SJCRH30 (cell line): ENCODE measurements at places on chromosomes 7 and 10. TPM values are rescaled to one million over a fixed set of nuclear protein-coding genes. Genes with fewer than 3 reads are reported as not detected.

DNA sequence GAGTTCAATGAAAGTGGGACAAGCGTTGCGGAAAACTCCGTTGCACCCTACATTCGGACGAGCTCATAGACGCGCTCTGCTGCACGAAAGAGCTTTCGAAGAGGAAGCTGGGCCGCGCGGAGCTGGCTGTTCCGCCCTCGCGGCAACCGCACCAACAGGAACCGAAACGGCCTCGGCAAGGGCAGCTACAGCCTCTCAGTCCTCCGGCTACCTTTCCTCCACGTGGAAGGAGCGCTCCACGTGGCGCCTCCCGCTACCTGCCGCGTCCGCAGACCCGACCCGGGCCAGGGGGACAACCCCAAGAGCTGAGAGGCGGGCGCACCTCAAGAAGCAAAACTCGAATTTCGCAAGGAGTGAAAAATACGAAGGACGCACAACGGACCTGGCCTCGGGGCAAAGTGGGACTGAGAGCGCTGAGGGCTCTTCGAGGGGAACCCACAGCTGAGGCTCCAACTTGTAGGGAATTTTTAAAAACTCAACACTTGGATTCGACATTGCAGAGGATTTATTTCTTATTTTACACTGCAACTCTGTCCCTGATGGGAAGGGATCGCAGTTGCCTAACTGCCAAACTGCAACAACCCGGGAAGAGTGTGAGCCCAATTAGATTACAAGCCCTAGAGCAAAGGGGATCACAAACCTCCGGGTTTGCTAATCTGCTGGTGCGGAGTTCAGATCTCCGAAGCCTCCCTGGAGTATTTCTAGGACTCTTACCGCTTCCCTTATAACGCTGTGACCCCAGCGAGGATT is 1.4 kb downstream of the HPSE2 start:
- peaks cover 10% of the 10 kb centered on the region; the same call in 1 of the 2 replicates for H3K27me3 ChIP-seq
- no peak overlapping the region for H3K27ac ChIP-seq
- no peaks in the 10 kb centered on the region for H3K4me1 ChIP-seq
- DNase-seq, result no peak
- H3K4me3 ChIP-seq, result no peak overlapping the region

- no peaks in the 10 kb centered on the region for H3K4me1 ChIP-seq
- no peaks in the 10 kb centered on the region for H3K27me3 ChIP-seq
- no peak for DNase-seq
- H3K27ac ChIP-seq, result no peak overlapping the region
- no peak overlapping the region for H3K4me3 ChIP-seq
These were observed 247.4 kb upstream of the PODXL start for GRCh38 chr7:131803816-131804215.

GRCh38 chr10:35435824-35436223 is 99.5 kb downstream of the CCNY start:
- H3K4me1 ChIP-seq, result peaks cover 16% of the 10 kb centered on the region
- no peaks in the 10 kb centered on the region for H3K36me3 ChIP-seq
- H3K27me3 ChIP-seq, result no peaks in the 10 kb centered on the region

DNA sequence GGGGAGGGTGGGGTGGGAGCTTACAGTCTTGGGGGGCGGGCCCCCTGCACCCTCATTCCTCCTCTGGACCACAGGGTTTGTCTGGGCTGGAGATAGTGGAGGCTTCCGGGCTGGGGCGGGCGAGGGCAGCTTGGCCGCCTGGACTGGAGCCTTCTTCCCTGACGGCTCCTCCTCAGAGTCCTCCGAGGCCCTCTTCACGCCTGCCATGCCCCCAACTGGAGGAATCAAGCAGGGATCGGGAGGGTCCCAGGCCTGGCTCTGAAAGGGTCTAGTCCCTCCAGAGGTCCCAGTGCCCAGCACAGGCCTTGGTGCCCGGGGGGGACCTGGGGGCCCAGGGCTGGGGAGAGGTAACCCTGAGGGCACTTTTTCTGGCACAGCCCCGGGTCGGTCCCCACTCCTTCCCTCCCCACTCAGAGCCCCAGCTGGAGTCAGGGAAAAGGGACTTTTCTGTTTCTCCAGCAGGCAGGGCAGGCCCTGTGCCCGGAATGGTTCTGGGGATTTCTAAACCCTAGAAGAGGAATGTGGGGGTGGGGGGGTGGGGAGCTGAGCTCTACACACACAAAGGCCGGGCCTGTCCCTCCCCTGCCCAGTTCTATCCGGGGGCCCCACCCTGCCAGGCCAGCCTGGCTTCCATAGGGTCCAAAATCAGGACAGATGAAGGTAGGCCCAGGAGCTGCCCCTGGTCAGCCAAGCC is 11.6 kb downstream of the MICALL2 start:
- H3K4me3 ChIP-seq, result no peak overlapping the region
- no peaks in the 10 kb centered on the region for H3K36me3 ChIP-seq
- no peaks in the 10 kb centered on the region for H3K4me1 ChIP-seq
- no peaks in the 10 kb centered on the region for H3K27me3 ChIP-seq

- peaks cover 12% of the 10 kb centered on the region for H3K4me1 ChIP-seq
- H3K27me3 ChIP-seq, result no peaks in the 10 kb centered on the region
- H3K27ac ChIP-seq, result peak overlapping the region; percentile 42; the same call in 1 of the 2 replicates
- H3K36me3 ChIP-seq, result no peaks in the 10 kb centered on the region
- no peak overlapping the region for H3K4me3 ChIP-seq
These were observed 66.5 kb downstream of the CTNNA3 start for GRCh38 chr10:67629461-67629971.

GRCh38 chr10:92742331-92743228 is 52.8 kb downstream of the HHEX start:
- H3K4me3 ChIP-seq, result no peak overlapping the region
- H3K4me1 ChIP-seq, result no peaks in the 10 kb centered on the region
- no peak for DNase-seq
- H3K36me3 ChIP-seq, result no peaks in the 10 kb centered on the region

DNA sequence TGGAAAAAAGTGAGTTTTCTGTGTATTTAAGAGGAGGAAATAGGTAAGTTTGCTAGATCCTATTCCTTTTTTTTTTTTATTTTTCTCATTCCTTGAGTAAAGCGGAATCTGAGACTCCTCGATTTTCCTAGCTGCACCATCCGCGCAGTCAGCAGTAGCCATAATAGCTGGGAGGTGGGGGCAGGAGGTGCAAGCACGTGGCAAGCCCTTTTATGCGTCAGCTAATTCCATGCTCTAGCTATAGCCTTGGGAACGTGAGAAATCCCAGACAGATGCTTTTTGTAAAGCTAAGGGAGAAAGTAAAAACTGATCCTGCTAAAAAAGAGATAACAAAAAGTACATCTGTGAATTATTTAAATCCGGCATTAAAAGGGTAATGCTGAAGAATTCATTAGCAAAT is 33.2 kb upstream of the TPK1 start:
- no peaks in the 10 kb centered on the region for H3K36me3 ChIP-seq
- H3K4me1 ChIP-seq, result no peaks in the 10 kb centered on the region
- H3K4me3 ChIP-seq, result no peak overlapping the region
- DNase-seq, result no peak

- no peaks in the 10 kb centered on the region for H3K27me3 ChIP-seq
- no peak overlapping the region for H3K4me3 ChIP-seq
- no peak overlapping the region for H3K27ac ChIP-seq
- H3K4me1 ChIP-seq, result no peaks in the 10 kb centered on the region
These were observed 12.7 kb downstream of the DHTKD1 start for GRCh38 chr10:12081470-12081869.

DNA sequence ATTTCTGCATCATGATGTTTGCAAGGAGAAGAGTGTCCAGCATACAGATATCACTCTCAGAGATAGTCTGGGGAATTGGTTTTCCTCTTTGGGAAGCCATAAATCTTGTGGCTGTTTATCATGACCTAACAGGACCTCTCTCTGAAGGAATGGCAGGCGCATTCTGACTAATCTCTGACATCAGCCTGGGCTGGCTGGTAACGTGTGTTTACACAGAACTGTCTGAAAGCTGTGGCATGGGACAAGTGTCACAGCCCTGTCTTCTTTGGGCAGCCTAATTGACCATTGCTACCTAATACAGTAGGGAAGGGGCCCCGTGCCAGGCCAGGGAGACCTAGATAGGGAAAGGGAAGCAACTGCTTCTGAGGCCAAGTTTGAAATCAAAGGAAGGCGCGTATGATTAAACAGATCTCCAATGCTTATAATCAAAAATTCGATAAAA is 73.9 kb upstream of the CABCOCO1 start:
- H3K36me3 ChIP-seq, result no peaks in the 10 kb centered on the region
- no peak overlapping the region for H3K27ac ChIP-seq
- no peaks in the 10 kb centered on the region for H3K27me3 ChIP-seq

DNA sequence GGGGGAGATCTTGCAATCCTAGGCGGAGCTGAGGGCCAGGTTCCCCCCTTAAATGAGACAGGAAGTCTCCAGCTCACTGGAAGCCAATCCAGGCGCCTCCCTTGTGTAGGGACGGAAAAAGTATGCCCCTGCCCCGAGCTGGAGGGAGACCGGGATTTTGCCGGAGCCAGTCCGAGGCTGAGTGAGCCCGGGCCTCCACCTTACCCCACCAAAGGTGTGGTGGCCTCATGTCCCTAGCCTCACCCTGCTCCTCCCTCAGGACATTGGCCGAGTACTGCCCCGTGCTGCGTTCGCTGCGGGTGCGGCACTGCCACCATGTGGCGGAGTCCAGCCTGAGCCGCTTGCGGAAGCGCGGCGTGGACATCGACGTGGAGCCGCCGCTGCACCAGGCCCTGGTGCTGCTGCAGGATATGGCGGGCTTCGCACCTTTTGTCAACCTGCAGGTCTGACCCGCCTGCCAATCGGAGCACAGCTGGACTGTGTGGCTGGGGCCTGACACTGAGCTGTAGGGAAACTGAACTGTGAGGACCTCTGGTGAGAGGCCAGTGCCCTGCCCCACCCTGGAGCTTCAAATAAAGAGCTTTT is 2.0 kb downstream of the FBXL15 start:
- no peak overlapping the region for H3K4me3 ChIP-seq
- no peaks in the 10 kb centered on the region for H3K27me3 ChIP-seq
- no peaks in the 10 kb centered on the region for H3K36me3 ChIP-seq
- H3K4me1 ChIP-seq, result no peaks in the 10 kb centered on the region; the same call in 1 of the 2 replicates
- H3K27ac ChIP-seq, result no peak overlapping the region

- DNase-seq, result no peak
- no peaks in the 10 kb centered on the region for H3K27me3 ChIP-seq
- H3K27ac ChIP-seq, result no peak overlapping the region
- H3K36me3 ChIP-seq, result no peaks in the 10 kb centered on the region
These were observed 233.6 kb upstream of the SORCS1 start for GRCh38 chr10:107398115-107398514.

CALHM1 gene
- 0.02 and 0.13 TPM in 2 replicates for total RNA-seq

DAGLB gene
- total RNA-seq, result 15.5 and 16.9 TPM in 2 replicates

HILPDA gene
- 33.1 and 34.6 TPM in 2 replicates for total RNA-seq

SEMA3A gene
- 16.8 and 19.4 TPM in 2 replicates for total RNA-seq
